ENCODE measurements at places on chromosomes 4 and X. TPM values are rescaled to one million over a fixed set of nuclear protein-coding genes. Genes with fewer than 3 reads are reported as not detected.

DNA sequence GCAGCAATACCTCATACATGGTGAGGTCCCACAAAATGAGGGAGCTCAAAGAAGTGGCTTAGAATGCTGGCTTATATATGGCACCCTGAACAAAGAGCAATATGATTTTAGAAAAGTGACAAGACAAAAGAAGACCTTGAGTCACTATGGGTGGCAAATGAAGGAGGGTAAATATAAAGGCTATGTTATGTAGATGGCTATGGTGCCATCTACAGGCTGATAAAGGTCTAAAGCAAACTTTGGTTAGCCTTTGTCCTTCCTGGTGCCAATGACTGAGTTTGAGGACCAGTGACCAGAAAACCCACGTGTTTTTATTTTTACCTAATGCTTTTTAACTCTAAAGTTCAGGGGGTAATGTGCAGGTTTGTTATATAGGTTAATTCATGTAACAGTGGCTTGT, 151.8 kb downstream of the CCNG2 start:
- no peak overlapping the region for H3K27ac ChIP-seq
- no peak for DNase-seq
- H3K27me3 ChIP-seq = no peaks in the 10 kb centered on the region
- H3K4me3 ChIP-seq = no peak overlapping the region

DNA sequence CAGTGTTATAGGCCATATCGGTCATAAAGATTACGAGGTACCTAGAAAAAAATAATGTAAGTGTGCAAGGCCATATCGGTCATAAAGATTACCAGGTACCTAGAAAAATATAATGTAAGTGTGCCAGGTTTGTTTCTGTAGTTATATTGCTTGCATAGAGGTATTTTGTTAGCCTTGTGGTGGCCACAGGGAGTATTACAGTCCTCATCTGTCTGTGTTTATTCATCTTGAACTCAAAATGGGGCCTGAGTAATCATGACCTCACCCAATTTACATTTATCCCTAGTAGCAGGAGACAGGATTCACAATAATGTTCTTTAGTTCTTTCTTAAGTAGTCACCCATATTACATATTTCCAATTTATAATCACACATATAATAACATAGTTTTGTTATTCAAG, 459.7 kb downstream of the MID1IP1 start:
- no peaks in the 10 kb centered on the region for H3K27me3 ChIP-seq
- no peaks in the 10 kb centered on the region for H3K4me1 ChIP-seq
- no peaks in the 10 kb centered on the region for H3K36me3 ChIP-seq
- H3K27ac ChIP-seq = no peak overlapping the region
- no peak for DNase-seq
- no peak overlapping the region for H3K4me3 ChIP-seq

DNA sequence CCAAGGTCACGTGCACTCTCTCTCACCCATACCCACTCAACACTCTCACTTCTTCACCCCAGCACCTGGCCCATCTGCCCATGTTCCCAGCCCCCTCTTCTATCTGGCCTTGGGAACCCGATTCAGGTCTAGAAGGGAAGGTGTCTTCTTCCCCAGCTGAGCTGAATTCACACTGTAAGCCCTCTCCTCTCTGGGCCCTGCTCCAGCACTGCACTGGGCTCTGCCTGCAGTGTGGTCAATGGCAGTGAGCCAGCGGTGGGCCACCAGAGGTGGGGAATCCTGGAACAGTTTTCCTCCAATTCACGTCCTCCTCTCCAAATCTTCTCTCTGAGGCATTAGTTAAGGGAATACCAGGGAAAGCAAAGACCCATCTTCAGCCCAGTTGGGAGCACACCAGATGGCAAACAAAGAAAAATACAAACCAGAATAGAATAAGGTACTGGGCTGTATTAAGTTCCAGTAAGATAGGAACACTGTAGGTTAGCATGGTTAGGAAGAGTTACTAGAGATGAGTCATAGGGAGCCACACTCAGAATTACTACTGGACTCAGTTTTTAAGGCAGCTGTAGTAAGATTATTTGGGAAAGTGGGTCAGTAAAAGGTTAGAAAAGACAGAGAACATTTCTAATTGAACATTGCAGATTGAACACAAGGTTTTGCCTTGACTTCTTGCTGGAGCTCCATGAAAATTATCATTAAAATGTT, 5.0 kb downstream of the AWAT2 start:
- DNase-seq = peak; percentile 70
- H3K27ac ChIP-seq = no peak overlapping the region
- H3K4me3 ChIP-seq = no peak overlapping the region
- H3K36me3 ChIP-seq = no peaks in the 10 kb centered on the region
- H3K27me3 ChIP-seq = peaks cover 14% of the 10 kb centered on the region

Gene SPANXA2
- polyA plus RNA-seq = not detected

DNA sequence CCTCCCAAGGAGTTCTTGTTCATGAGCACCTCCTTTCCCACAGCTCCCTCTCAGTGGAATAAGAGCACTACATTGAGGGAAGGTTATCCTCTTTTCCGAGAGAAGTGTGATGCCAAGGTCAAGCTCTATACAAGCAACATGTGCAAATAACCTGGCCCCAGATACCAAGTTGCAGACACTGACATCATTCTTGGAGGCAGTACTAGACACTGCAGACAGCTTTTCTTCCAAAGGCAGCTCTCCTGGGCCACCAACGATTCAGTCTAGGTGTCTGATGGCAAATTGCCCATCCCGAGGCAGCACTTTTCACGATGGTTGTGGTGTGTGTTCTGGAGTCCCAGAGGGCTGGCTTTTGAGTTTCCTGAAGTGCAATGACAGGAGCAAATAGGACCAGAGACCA, 384.9 kb downstream of the TLL1 start:
- no peaks in the 10 kb centered on the region for H3K4me1 ChIP-seq
- H3K27ac ChIP-seq = no peak overlapping the region
- no peak overlapping the region for H3K4me3 ChIP-seq
- no peak for DNase-seq
- H3K27me3 ChIP-seq = no peaks in the 10 kb centered on the region

DNA sequence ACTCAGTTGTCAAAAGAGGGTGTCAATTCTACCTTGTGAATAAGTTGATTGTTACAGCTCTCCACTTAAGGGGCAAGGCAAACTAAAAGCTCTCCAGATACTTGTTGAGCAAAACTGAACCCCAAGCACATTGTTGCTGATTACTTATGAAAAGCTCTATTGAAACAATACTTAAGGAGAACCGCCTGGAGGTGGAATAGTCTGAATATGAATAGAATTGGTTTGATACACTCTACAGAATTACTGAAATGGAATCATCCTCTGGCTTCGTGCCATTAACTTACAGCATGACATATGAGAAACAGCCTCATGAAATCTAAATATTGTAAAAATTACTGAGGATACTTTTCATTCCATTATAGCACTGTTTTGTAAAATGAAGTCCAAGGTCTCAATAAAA, 127.0 kb upstream of the SH3RF1 start:
- no peaks in the 10 kb centered on the region for H3K4me1 ChIP-seq
- H3K27me3 ChIP-seq = no peaks in the 10 kb centered on the region
- no peak overlapping the region for H3K4me3 ChIP-seq
- DNase-seq = no peak
- H3K36me3 ChIP-seq = peaks cover 23% of the 10 kb centered on the region
- no peak overlapping the region for H3K27ac ChIP-seq

- no peaks in the 10 kb centered on the region for H3K27me3 ChIP-seq
- H3K27ac ChIP-seq = no peak overlapping the region
- no peak overlapping the region for H3K4me3 ChIP-seq
Measured at GRCh38 chrX:21933077-21933476, 7.4 kb upstream of the SMS start.

- H3K27ac ChIP-seq = no peak overlapping the region
- H3K36me3 ChIP-seq = no peaks in the 10 kb centered on the region
- no peaks in the 10 kb centered on the region for H3K4me1 ChIP-seq
- no peak for DNase-seq
Measured at GRCh38 chr4:131989576-131989975, 1159.5 kb upstream of the PCDH10 start.

Gene CT47A1
- polyA plus RNA-seq = not detected

GRCh38 chrX:23344238-23344903, 9.7 kb downstream of the PTCHD1 start:
- H3K4me3 ChIP-seq = no peak overlapping the region
- no peak for DNase-seq
- H3K4me1 ChIP-seq = no peaks in the 10 kb centered on the region
- H3K27ac ChIP-seq = no peak overlapping the region
- H3K27me3 ChIP-seq = peaks cover 41% of the 10 kb centered on the region
- H3K36me3 ChIP-seq = no peaks in the 10 kb centered on the region

DNA sequence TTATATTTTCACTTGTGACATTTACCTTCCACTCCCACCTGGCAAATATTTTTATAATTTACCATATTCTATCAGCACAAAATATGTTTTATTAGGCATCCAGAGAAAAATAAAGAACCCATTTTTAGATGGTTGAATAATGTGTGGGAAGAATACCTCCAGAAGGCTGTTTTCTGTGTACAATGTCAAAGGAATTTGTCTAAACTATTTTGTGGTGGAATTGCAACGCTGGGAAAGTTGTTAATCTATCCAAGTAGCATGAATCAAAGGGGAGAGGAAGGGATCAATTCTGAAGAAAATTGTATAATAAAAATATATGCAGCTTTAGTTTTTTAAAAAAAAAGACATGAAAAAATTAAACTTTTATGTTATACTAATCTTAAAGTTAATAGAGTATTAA, 706.5 kb downstream of the FSTL5 start:
- DNase-seq = no peak
- no peaks in the 10 kb centered on the region for H3K4me1 ChIP-seq
- no peaks in the 10 kb centered on the region for H3K27me3 ChIP-seq
- H3K36me3 ChIP-seq = no peaks in the 10 kb centered on the region
- no peak overlapping the region for H3K27ac ChIP-seq

Gene PSAPL1
- polyA plus RNA-seq = not detected

DNA sequence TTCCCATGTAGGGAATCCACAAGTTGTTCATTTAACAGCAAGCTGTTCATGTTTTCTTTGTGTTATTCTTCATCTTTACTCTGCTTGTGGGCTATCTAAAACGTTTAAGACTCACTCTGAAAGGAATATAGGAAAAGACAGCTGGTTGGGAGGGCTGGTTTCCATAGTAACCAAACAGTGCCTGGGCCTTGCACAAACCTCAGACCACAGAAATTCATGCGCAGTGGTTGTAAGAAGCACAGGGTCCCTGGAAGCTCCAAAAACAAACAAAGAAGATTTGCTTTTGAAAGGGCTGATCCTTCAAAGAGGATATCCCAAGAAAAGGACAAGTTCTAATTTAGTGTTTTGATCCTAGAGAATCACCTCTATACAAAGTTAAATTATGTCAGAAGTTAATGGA, 7.8 kb downstream of the SERTM2 start:
- H3K36me3 ChIP-seq = no peaks in the 10 kb centered on the region
- no peak overlapping the region for H3K27ac ChIP-seq
- peaks cover 6% of the 10 kb centered on the region for H3K27me3 ChIP-seq
- no peak for DNase-seq

Gene NKX3-2
- 0.83 TPM for polyA plus RNA-seq

Gene ZFP42
- polyA plus RNA-seq = not detected

- H3K4me1 ChIP-seq = no peaks in the 10 kb centered on the region
- no peak overlapping the region for H3K27ac ChIP-seq
- no peaks in the 10 kb centered on the region for H3K27me3 ChIP-seq
- no peak overlapping the region for H3K4me3 ChIP-seq
- no peaks in the 10 kb centered on the region for H3K36me3 ChIP-seq
- no peak for DNase-seq
Measured at GRCh38 chr4:104726002-104726401, 231.3 kb upstream of the CXXC4 start.

GRCh38 chrX:12657433-12657832, 133.8 kb upstream of the PRPS2 start:
- no peak overlapping the region for H3K27ac ChIP-seq
- no peaks in the 10 kb centered on the region for H3K27me3 ChIP-seq
- no peaks in the 10 kb centered on the region for H3K36me3 ChIP-seq

Gene FAM133A
- polyA plus RNA-seq = 0.06 TPM

All from spleen (tissue), 13 donors.